ENCODE measurements at places on chromosomes 7 and 10. TPM values are rescaled to one million over a fixed set of nuclear protein-coding genes. Genes with fewer than 3 reads are reported as not detected.

DNA sequence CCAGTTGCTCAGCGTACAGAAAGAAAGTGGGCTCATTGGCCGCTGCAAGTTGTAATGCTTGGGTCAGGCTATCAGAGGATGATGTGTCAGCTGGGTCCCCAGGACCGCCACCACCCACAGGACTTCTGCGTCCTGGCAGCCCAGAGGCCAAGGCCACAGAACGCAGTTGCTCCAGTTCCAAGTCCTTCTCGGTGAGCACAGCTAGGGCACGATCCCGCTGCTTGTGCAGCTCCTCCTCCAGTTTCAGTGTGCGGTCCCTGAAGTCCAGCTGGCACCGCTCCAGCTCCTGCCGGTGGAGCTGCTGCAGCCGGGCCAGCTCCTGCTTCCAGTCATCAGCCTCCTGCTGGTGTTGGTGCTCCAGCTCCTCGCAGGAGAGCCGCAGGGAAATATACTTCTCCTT is 3.0 kb downstream of the GCC1 start:
- DNase-seq: no peak

Gene VGF
- polyA plus RNA-seq: 0.08 TPM

GRCh38 chr10:35299016-35299415 is 37.3 kb upstream of the CCNY start:
- DNase-seq: no peak

DNA sequence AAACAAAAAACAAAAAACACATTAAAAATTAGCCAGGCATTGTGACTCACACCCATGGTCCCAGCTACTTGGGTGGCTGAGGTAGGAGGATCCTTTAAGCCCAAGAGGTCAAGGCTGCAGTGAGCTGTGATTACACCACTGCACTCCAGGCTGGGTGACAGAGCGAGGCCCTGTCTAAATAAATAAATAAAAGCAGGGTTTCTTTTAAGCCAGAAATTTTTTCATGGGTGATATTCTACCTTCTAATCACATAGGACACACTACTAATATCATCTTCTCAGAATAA is 14.2 kb upstream of the SVIL start:
- DNase-seq: no peak
